ENCODE measurements at places on chromosomes 5 and 9.

- DNase-seq, result no peak
These were observed 1.1 kb upstream of the DAP start for GRCh38 chr5:10761933-10762775.

- no peak for DNase-seq
These were observed 3.4 kb upstream of the HMCN2 start for GRCh38 chr9:130262061-130262745.

- DNase-seq, result peak; percentile 15
These were observed 10.9 kb upstream of the JMY start for GRCh38 chr5:79225026-79225425.

DNA sequence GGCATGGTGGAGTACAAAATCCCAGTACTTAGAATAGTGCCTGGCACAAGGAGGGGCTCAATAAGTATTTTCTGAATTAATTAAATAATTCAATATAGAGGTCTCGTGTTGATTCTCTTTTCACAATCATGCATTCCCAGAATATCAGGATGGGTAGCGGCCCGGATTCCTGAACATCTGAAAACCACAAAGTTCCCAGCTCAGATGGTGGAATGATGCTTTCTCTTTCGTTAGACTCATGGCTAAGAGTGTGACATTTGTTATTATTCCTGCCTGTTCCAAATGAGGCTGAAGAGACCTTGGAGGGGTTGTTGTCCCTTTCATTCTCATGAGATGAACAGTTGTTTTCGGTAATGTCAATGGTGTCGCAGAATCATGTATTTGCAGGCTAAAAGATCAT, 95.4 kb upstream of the LIFR start:
- DNase-seq, result peak; percentile 23

DNA sequence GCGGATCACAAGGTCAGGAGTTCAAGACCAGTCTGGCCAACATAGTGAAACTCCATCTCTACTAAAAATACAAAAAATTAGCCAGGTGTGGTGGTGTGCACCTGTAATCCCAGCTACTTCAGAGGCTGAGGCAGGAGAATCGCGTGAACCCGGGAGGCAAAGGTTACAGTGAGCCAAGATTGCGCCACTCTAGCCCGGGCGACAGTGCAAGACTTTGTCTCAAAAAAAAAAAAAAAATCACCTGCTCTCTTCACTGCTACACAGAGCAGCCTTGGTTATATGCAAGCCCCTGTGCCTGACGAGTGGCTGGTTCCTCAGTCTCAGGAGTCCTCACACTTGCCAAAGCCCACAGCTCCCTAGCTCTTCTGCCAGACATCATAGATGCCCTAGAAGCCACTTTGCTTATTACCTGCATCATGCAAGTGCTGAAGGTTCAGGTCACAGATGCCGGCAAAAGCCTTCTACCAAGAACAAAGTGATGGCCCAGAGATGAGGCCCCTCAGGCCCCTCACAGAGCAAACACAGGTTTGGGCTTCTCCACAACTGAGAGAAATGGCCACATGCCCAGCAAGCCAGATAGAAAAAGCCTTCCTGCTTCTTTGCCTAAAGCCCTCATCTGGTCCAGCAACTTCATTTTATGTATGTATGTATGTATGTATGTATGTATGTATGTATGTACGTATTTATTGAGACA, 176.4 kb downstream of the AUH start:
- DNase-seq, result no peak

DNA sequence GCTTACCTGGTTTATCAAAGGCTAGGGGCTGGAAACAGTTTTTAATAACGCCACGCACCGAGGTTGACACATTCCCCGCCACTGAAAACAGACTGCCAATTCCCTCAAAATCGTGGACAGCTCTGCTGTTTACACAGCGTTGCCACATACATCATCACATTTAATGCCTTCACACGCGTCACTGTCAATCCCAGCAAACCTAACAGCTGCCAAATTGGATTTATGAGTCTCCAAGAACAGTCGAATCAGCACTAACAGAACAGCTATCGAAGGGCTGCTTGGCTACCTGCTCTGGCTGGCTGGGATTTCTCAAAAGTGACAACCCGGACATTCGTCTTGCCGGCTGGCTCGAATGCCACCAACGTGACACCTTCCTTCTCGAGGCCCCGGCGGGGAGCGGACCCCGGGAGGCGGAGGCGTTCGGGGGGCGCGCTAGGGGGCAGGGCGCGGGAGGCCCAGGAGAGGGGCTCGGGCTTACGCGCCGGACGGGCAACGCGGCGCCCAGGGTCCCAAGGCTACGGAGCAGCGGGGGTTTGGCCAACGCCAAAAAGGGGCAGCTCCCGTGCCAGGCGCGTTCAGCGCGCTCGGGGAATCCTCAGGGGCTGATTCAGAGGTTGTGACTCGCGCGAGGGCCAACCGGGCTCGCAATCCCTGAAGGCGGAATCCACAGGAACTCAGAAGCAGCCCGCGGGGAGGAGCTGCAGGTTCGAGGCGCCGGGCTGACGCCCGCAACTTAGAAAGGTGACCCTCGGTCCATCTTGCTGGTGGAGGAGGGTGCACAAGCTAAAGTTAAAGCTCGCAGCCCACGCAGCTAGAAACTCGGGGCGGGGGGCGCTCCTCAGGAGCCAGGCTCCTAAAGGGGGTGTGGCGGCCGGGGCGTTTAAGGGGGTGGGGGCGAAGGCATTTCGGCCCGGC, 1.2 kb downstream of the CDC14B start:
- peak; percentile 51 for DNase-seq

GRCh38 chr9:14242150-14242805, 71.7 kb downstream of the NFIB start:
- no peak for DNase-seq

GRCh38 chr9:68495247-68495646, 45.4 kb downstream of the TMEM252 start:
- DNase-seq, result no peak

GRCh38 chr5:139268364-139269202, 25.0 kb upstream of the MATR3 start:
- DNase-seq, result no peak

DNA sequence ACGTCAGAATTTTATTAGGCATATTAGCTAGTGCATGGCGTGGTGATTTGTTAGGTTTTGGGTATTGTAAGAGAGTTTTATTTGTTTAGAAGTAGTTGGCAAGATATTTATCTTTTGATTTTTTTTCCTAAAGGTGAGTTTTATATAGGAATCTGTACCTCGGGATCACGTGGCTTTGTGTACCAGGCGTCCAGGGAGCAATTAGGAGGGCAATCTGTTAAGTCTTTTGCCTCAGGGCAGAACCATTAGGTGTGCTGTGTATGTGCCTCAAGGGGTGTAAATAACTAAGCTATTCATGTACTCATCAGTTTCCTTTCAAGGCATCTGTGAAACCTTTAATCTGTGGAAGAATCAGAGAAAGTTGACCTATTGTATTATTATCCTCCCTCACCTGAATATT, 39.4 kb downstream of the ZSWIM6 start:
- DNase-seq, result no peak

- no peak for DNase-seq
These were observed 78.3 kb downstream of the RASGRF2 start for GRCh38 chr5:81038495-81038894.

DNA sequence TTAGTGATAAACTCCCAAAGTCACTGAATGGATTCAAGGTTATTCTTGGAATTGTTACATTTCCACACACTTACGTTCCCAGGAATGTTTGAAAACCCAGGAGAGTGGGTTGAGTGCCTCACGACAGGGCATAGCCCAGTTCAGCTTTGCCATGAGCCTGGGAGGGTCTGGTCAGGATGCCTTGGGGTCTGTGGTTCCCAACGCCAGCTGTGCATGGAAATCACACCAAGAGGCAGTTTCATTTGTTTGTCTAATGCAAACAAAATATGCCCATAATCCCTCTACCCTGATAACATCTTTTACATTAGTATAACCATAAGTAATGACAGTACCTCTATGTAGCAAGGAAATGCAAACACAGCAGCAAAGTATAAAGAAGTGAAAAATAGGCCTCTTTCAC, 25.3 kb upstream of the MSX2 start:
- no peak for DNase-seq

DNA sequence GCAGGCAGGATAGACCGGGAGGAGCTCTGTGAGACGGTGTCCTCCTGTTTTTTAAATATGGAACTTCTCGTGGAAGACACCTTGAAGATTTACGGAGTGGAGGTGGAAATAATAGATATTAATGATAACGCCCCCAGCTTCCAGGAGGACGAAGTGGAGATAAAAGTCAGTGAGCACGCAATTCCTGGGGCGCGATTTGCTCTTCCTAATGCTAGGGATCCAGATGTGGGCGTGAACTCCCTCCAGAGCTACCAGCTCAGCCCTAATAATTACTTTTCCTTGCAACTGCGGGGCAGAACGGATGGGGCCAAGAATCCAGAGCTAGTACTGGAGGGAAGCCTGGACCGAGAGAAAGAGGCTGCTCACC, 621 bp downstream of the PCDHGA11 start:
- peak; percentile 34 for DNase-seq

DNA sequence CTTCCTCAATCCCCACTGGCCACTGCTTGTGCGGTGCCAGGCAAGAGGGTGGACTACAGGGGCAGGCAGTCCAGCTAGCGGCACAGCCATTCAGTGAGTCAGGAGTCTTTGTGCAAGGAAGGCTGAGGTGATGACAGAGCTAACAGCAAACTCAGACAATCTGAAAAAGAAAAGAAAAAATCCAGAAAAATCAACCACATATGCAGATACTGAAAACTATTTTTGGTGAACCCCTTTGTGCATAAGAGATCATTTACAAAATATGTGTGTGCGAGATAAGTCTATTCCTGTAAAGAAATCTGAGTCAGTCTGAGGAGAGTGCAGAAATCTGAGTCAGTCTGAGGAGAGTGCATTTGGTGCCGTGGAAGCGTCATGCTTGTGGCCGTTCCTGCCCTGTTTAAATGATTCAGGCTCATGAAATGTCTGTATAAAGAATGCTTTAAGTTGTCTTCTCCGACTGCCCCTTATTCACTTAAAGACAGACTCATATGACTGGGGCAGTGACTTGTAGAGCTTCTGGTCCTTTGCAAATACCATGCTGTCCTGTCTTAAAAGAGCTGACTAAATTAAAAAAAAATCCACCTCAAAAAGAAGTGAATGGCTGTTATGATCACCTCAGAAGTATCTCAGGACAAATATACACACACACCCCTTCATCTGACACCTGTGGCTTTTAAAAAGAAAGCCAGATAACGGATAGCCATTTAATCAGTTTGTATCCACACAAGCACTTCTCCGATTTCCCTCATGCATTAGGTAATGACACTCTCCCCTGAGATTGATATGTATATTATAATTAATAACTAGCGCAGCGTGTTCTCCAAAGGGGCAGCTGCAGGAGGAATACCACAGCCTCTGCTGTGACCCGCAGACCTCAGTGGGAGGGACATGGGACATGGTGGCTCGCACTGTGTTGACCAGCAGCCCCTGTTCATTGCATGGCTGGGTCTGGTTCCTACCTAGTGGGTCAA, 47.3 kb downstream of the TRIO start:
- DNase-seq, result peak; percentile 97

DNA sequence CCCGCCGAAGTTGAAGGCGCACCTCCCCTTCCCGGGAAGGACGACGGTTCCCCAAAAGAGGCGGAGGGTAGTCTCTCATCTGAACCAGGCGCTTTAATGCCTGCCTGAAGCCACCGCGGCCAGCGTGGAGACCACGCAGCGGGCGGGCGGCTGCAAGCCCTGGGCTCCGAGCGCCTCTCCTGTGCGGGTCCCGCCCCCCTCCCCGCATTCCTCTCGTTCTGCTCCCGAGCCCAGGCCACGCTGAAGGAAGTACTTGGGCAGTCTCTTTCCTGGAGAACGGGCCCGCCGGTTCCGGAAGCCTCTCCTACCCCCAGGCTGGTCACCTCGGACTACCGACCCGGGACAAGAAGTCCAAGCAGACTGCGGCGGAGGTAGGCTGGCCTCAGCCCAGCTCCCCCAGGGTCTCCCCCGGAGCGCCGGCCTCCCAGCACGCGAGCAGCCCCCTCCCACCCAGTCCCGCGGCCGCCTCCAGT, 571 bp downstream of the PPIC start:
- peak; percentile 46 for DNase-seq

- no peak for DNase-seq
These were observed 84.3 kb downstream of the SMIM23 start for GRCh38 chr5:171869956-171870355.

- DNase-seq, result no peak
These were observed 83.5 kb downstream of the TMEM174 start for GRCh38 chr5:73256462-73256861.

DNA sequence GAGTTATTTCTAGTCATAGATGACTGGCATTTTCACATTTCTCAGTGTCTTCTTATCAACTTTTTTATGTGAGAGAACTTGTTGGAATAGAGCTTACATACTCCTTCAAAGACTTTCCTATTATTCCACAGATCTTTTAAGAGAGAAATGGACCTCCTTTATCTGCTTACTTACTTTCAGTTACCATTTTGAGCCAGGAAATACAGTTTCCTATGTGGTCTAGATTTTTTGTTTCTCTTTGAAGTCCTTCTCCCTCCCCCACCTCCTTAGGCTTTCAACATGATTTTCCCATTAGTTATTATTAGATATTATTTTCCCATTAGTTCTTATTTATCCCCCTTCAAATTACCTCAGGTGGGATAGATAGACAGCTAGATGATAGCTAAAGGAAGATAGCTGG, 289.1 kb upstream of the ITGA1 start:
- DNase-seq, result no peak

DNA sequence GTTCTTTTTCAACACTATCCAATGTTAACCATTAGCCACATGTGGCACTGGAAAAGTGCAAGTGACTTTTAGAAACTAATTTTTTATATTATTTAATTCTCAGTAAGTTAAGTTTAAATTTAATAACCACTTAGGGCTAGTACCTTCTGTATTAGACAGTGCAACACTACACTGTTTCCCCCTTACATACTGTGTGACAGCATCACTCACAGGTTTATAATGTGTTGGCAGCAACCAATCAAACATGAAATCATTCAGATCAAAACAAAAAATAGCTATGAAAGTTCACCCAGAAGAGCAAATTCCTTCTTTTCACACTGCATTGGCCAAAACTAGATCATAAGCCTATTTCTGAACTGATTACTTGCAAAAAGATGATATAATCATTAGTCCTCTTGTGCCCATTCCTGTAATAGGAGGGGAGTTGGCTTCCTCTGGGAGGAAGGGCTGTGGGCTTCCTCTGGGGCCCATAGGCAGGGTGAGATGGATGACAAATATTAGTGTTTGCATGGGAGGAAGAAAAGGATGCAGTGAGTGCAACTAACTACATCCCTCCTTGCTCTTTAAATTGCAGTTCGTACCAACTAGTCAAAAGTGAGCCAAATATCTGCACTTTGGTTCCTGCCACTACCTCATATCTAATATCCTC, 708.1 kb upstream of the RGMB start:
- DNase-seq, result no peak

GRCh38 chr9:69260161-69260560, 64.9 kb upstream of the ENTREP1 start:
- DNase-seq, result no peak

- peak; percentile 19 for DNase-seq
These were observed 12.5 kb downstream of the ST8SIA4 start for GRCh38 chr5:100890461-100891008.

DNA sequence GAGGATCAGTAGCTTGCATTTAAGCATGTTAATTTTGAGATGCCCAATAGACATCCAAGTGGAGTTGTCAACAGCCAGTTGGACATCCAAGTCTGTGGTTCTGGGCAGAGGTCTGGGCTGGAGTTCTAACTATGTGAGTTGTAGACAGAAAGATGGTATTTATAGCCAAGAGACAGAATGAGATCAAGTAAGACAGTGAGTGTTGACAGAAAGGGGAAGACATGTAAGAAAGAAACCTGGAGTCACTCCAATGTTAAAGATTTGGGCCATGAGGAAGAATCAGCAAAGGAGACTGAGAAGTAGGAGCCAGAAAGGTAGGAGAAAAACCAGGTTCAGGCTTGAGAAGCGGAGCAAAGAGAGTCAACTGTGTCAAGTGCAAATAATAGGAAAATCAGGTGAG, 95.5 kb upstream of the PUM3 start:
- DNase-seq, result no peak

Data from fibroblast of lung (primary cell).